ENCODE measurements at places on chromosomes 1 and 21. TPM values are rescaled to one million over a fixed set of nuclear protein-coding genes. Genes with fewer than 3 reads are reported as not detected.

Gene IQCC
- total RNA-seq, result 5.3 TPM

Gene CATSPERE
- 0.21 TPM for total RNA-seq

Gene MCOLN3
- 11.6 TPM for total RNA-seq

Gene TMPRSS2
- total RNA-seq, result 8.2 TPM

Gene OPTC
- total RNA-seq, result not detected

Gene RGS8
- total RNA-seq, result not detected

Gene SLC35F3
- total RNA-seq, result 1.1 TPM

DNA sequence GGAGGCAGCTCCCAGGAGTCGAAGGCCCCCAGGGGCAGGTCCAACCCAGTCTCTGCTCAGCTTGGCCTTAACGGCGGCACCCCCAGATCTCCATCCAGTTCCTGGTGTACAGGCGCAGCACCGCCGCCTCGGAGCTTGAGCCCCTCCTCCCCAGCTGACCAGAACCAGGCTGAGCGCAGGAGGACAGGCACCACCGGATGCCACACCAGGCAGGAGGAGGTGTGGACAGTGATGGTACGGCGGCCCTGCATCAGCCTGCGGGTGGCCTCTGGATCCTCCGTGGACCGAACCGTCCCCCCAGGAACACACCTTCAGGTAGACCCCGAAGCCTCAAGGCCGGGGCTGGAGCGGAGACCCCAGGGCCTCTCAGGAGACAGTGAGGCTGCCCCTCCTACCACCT, 16.4 kb downstream of the SLC66A1 start:
- no peak for DNase-seq

- no peak for DNase-seq
Observed at GRCh38 chr1:25797939-25798338, 2.1 kb upstream of the SELENON start.

DNA sequence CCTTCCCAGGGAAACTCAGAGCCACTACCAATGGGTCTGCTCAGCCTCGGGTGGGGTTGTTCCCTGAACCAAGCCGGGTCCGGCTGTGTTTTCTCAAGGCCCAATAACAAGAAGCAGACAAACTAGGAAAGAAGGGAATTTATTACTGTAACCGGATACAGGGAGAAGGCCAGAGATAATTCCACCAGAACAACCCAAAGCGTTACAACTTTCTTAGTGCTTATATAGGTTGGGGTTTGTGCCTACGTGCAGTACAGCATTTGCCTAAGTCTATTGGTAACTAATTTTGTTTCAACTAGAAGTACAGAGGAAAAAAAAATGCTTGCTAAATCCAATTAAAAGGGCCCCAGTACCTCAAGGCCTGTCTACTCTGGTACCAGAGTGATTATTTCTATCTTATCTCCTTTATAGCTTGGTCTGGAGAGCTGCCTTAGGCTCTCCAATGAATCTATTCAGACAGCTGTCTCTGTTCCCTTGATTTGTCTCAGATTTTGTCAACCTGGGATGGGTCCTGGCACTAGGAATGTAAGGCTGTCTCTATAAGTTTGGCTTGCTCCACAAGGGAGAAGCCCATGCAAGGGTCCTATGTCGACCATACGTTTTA, 57.3 kb upstream of the CCDC190 start:
- DNase-seq, result no peak

GRCh38 chr1:233704170-233704897, 90.4 kb downstream of the KCNK1 start:
- no peak for DNase-seq

DNA sequence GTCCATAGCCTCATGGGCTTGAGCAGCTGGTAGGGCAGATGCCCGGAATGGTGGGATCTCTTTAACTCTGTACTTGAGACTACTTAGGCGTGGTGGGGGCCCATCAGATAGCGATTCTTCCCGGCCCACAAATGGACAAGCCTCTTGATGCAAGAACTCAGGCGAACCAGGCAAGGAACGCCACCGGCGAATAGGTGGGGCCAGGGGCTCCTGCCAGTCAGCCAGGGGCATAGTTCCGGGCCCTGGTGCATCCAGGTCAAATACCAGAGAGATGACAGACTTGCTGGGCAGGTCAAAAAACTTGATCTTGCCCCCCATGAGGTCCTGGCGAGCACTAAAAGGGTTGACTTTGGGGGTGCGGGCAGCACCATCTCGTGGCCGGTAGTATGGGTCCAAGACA, 4.8 kb upstream of the MUTYH start:
- no peak for DNase-seq

DNA sequence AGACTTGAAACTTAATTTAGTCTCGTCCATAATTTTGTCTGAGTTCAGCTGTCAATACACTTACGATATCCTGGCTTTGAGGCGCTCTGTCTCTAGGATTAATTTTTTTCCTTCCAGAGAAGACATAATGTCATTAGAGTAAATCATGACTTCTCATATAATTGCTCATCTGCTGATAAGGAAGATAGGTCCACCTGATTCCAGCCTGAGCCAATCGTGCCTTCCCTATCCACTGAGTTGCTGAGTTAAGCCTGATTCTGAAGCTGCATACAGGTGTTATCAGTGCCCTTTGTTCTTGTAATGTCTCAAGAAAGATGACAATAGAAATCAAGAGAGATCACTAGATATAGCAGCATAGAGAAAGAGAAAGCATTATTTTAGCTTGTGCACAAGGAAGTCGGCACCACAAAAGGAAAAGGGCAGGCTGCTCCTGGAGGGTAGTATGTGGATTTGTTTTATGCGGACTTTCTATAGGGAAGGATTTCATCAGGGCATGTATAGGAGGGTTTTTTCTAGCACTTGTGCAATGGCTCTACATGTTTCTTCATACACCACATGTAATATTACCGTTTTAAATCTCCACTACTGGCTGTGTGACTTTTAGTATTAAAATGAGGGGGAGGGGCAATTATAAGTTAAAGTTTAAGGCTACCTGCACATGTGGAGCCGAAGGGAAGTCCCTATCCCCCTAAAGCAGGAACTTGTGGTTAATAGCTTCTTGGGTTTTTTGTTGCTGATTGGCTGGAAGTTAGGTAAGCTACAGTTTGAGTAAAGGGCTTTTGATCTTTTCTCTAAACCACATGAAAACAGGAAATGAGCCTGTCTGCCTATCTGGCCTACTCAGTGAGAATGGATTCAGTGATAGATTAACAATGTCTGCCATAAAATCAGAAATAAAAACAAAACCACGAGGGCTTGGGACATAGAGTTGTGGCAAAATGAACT, 133.4 kb downstream of the PLPPR5 start:
- peak; percentile 9 for DNase-seq

GRCh38 chr1:55894521-55894920, 679.4 kb upstream of the USP24 start:
- DNase-seq, result no peak

DNA sequence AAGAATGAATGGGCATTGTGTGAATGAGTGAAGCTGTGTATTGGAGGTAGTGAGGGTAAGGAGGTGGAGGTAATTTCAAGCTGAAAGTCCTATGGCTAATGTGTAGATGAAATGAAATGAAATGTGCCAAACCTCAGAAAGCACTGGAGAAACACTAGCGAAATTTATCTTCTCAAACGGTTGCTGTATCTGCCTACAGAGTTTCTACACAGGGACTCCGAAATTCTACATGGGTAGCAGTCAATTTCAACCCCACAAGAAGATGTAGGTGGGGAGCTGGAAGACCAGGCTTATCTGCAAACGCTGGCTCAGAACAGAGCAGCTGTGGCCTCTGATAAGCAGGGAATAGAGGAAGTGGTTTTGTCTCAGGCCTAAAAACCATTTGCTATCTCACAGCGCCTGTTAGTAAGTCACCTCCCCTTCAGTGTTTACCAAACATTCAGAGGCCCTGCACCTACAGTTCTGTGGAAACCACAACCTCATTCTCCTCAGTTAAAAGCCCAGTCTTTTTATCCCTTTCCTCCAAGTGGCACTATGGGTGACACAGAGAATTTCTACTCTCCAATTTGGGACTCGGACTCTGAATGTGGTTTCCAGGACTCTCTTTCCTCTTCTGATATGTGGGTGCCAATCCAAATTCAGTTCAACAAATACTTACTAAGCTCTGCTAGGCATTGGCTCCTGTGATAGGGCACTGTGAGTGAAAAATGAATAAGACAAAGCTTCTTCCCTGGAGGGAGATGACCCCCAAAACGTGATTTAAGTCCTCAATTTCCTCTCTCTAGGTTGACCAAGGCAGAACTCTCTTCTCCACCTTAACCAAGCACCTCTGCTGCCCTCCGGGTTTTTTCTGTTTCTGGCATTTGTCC, 17.2 kb upstream of the SLAMF6 start:
- no peak for DNase-seq

DNA sequence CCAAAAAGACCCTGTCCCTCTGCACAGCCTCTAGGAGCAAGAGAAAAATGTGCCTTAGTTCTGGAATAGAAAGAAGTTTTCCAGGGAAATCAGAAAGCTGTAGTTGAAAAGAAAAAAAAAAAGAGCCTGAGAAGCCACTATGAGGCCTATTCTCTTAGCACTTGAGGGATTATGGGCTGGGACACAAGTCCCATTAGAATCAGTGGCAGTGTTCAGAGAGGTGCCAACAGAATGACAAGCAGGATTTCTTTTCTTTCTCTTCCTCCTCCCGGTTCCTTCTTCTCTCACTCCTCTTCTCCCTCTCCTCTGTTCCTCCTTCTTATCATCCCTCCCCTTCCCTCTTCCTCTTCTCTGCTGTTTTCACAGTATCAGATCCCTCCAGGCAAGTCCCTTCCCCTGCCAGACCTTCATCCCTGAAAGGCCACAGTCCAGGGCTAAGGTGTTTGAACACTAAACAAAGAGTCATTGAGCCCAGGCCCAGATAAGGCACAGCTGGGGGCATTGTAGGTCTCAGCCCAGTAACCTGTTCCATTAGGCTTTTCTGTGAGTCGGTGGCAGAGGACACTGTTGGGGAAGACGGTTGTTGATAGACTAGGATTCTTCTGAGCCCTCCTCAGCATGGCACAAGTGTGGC, 64.7 kb upstream of the LPGAT1 start:
- DNase-seq, result no peak

- DNase-seq, result no peak
Observed at GRCh38 chr1:228000836-228001563, 5.8 kb upstream of the WNT3A start.

DNA sequence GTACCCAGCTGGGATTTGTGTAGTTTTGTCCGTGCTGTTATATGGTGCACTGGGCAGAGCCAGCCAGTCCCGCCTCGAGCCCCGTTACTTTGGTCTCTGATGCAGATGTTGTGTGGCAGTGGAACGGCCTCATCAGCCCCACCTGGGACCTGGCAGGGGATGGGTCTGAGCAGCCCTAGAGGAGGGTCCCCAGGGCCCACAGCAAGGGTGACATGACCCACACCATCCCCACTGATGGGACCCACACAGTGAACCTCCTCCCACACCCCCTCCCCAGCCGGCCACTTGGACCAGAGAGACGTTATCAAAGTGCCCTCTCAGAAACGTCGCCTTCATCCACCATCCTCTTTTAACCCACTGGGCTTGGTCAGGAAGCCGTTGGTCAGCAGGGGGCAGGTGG, 42.0 kb upstream of the PCBP3 start:
- no peak for DNase-seq

DNA sequence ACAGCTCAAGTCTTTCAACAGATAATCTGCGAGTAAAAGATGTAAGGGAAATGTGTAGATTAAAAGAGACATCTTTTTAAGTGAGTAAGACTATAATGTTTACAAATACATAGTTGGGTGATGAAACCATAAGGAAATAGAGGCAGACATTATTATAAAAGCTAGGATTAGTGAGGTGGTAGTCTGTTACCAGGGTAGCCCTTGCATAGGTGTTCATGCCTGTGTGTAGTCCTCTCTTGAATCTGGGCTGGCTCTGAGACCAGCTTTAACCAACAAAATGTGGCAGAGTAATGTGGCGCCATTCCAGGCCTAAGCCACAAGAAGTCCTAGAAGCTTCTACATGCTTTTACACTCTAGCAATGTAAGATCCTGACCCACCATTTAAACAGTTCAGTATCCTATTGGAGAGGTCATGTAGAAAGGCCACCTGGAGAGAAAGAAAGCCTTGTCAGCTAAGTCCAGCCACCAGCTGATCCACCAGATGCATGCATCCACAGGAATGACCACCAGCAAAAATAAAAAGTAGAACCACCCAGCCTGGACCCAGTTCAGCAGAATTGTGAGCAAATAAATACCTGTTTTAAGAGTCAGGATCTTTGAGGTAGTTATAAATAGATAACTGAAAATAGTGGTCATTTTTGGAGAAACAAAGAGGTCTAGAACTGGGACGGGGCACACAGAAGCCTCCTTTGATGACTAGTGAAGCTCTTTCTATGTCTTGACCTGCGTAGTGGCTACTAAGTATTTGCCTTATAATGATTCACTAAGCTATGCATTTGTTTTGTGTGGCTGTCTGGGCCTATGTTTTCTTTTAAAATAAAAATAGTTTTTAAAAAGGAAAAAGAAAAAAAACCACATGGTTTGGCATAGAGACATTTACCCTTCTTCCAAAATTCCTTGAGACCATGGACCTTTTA, 8.1 kb downstream of the NIBAN1 start:
- no peak for DNase-seq
